ENCODE measurements at places on chromosomes 16 and 17. TPM values are rescaled to one million over a fixed set of nuclear protein-coding genes. Genes with fewer than 3 reads are reported as not detected.

DNA sequence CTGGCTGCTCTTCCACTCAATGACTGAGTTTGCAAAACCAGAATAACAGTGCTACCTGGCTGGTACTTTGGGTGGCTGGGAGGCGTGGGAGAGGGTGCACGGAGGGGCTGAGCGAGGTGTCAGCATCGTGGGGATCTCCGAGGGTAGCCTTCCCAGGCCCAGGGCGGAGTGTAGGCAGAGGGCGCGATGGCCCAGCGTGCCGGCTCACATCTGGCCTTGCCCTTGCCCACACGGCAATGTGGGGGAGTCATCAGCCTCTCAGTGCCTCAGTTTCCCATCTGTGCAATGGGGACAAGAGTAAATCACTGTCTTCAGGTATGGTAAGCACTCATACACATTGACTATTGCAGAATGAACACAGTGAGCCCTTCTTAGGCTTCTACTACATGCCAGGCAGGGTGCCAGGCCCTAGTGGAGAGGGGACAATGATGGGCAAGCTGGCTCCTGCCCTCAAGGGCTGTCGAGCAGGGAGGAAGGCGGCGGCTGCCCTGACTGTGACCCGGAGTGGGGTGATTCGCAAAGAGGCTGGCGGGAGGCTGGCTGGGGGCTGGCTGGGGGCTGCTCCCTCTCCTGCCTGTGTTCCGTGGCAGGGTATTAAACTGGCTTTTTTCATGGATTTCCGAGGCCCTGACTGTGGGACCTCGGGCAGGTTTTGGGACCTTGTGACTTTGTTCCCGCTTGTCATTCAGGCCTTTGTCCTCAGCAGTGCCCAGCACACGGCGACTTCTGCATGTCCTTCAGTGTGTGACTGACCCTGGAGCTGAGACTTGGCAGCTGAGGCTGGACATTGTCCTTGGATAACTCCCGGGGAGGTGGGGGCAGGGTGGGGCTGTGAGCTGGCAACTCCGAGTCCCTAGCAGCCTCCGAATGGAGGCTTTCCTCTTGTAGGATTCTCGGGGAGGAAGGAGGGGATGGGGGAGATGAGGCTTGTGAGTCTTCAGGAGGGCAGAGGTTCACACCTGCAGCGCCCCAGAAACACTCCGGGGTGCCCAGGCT is 243.1 kb downstream of the SEC14L1 start:
- DNase-seq: peak; percentile 75
- no peaks in the 10 kb centered on the region for H3K27me3 ChIP-seq
- peaks cover 47% of the 10 kb centered on the region for H3K4me1 ChIP-seq
- no peak overlapping the region for H3K4me3 ChIP-seq
- H3K36me3 ChIP-seq: no peaks in the 10 kb centered on the region

DNA sequence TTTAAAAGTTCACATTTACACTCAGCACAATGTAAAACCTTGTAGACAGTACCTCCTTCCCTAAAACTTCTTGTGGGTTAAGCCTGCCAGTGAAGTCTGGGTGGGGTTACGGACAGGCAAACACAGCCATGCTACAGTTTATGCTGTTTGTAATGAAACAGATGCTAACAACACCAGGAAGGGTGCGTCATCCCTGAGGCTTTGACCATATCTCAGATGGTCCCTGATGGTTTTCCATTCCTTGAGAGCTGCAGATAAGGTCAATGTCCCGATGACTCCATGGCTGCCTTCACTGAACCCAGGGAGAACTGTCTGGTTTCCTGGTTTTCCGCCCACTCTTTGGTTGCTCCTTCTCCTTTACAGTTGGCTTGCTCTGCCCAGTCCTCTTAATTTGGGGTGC is 29.1 kb downstream of the GAS7 start:
- no peaks in the 10 kb centered on the region for H3K27me3 ChIP-seq
- peaks cover 3% of the 10 kb centered on the region for H3K4me1 ChIP-seq
- no peak overlapping the region for H3K4me3 ChIP-seq

The ATAD5 gene
- total RNA-seq: 0.37 TPM

The NPIPA8 gene
- total RNA-seq: 0.32 TPM

The SLC6A4 gene
- 0.13 TPM for total RNA-seq
